Right renal pelvis (tissue), 4 donors: ENCODE measurements at places on chromosomes 1 and 21.

GRCh38 chr21:32611471-32611997 is 643 bp downstream of the CFAP298 start:
- no peak for DNase-seq

- no peak for DNase-seq
Observed at GRCh38 chr1:244665771-244666217, 12.9 kb downstream of the DESI2 start.

- no peak for DNase-seq
Observed at GRCh38 chr1:153961421-153961820, 1.9 kb downstream of the SLC39A1 start.

- no peak for DNase-seq
Observed at GRCh38 chr21:35367553-35367952, 318.5 kb upstream of the RUNX1 start.

DNA sequence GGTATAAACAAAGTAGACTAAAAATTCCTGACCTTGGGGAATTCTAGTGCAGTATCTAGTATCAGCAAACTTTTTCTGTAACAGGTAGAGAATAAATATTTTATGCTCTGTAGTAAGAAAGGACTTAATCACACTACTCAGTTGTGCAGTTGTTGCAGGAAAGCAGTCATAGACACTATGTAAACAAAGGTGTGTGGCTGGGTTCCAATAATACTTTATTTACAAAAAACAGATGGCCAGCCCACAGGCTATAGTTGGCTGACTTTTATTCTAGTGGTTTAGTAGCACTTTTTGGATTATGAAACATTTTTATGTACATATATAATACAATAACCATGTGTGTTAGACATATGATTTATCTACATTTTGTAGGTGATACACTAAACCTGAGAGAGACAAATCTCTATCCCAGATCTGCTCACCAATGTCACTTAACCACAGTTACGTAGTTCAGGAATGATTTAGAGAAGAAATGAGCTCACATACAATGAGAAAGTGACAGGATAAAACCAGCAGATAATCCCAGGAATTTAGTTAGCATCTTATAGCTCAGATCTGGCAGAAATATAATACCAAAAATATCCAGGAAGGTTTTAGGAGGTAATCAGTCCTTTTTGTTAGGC is 56.1 kb downstream of the MIER1 start:
- DNase-seq, result no peak

DNA sequence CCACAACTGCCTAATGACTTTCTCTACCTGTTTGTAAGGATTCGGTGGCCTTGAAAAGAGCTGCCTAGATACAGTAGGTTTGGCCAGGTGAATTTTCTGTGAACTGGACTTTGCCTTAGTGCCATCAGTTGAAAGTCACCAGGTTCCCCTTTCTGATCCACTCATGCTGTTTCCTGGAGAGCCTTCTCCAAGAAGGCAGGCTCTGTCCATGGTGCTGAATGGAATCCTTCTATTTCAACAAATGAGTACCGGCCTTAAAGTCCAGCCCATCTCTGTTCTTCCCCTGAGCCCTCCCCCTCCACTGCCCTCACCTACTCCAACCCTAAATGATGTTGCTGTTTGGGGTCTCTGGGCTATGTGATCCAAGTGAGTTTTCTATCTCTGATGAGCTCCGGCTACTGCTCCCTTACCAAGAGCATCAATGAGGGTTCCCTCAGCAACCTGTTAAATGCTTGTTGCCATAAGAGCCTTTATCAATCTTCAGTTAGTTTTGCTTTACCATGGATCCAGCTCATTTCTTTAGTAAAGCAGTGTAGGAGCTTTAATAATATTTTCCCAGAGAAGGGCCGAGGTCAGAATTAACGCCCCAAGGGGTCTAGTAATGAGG is 500.4 kb downstream of the PTPRU start:
- DNase-seq, result peak; percentile 69

DNA sequence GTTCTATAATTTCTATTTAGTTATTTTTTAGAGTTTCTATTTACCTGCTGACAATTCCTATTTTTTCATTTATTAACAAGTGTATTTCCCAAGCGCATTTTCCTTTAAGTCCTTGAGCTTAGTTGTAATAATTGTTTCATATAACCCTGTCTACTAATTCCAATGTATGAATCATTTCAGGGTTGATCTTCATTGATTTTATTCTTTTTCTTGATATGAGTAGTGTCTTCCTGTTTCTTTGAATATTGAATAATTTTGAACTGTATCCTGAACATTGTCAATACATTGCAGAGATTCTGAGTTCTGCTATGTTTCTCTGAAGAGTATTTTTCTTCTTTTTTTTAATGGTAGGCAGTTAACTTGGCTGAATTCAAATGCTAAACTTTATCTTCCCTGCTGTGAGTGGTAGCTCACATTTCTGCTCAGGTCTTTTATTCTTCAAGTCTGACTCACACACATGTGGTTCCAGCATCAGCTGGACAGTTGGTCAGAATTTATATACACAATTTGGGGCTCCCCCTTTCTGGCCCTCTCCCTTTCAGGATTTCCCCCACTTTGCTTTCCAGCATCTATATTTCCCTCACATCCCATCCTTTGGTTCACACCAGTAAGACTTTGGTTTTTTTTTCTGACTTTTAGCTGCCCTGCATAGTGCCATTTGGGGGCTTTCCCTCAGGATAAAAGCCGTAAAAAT is 54.4 kb upstream of the WDR26 start:
- no peak for DNase-seq

DNA sequence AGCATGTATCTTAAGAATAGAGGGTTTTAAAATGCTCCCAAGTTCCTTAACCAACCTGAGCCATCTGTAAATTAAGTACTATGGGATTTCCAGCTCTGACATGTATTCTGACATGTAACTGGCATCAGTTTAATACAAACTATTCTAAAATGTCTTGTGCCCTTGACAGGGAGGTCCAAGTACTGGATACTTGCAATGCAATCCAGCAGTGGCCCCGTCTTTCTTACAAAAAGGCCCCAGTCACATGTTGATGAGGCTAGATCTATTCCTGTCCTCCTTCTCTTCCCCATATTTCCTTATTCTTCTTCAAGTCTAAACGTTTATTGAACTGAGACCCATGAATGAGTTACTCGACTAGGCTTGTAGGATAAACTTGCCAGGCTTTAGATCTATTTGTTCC is 46.4 kb downstream of the MRPL39 start:
- DNase-seq, result no peak

GRCh38 chr1:193270996-193271395 is 84.6 kb upstream of the B3GALT2 start:
- DNase-seq, result no peak

- no peak for DNase-seq
Observed at GRCh38 chr1:193326296-193326695, 139.9 kb upstream of the B3GALT2 start.

- DNase-seq, result no peak
Observed at GRCh38 chr1:28860332-28861073, 48.5 kb downstream of the OPRD1 start.

DNA sequence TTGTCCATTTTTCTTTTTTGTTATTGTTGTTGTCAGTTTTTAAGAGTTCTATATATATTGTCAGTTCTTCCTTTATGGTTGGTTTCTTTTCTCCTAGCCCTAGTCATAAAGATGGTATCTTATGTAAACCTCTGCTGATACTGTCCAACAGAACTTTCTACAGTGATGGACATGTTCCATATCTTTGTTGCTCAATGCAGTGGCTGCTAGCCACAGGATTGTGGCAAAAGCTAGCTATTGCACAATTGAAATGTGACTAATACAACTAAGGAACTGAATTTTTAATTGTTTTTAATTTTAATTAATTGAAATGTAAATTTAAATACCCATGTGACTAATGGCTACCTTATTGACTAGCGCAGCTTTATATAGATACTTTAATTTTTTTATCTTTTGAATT is 411.8 kb upstream of the PTBP2 start:
- no peak for DNase-seq

GRCh38 chr1:67332653-67333529 is 25.2 kb downstream of the IL12RB2 start:
- DNase-seq, result no peak

GRCh38 chr1:58434181-58434580 is 112.3 kb downstream of the OMA1 start:
- no peak for DNase-seq

DNA sequence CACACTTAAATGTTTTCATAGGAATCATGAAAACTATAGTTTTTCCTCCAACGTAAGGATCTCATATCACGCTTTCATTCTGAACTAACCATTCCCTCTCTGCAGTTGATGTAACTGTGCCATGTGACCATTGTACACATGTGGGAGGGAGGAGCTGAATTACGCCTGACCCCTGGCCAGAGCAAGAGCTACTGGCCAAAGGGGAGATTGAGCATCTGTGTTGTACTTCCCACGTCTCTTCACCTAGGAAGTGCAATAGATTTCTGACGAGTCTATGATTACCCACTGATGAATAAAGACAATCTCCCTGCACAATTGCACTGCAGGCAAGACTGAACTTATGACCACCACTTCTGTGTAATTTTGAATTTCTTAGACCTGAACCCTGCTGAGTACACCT is 24.0 kb downstream of the PTPRC start:
- DNase-seq, result no peak

DNA sequence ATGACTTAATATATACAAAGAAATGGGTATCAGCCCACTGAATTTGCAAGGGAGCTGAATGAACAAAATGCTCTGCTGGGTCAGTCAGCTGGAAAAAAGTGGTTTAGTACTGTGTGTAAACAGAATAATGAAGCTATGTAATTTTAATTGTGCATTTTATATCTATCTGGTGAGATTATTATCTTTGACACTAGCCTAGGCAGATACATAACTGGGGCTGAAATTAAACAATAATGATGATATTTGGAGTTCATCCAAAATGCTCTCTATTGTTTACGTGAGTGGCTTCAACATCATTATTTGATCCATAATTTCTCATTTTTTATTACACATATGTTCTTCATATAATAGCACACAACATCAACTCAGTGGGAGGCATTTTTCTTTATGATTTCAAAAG is 208.5 kb upstream of the SNX7 start:
- no peak for DNase-seq

- no peak for DNase-seq
Observed at GRCh38 chr1:106755682-106756406, 300.6 kb upstream of the PRMT6 start.

- DNase-seq, result no peak
Observed at GRCh38 chr1:199202331-199202730, 563.5 kb downstream of the PTPRC start.

DNA sequence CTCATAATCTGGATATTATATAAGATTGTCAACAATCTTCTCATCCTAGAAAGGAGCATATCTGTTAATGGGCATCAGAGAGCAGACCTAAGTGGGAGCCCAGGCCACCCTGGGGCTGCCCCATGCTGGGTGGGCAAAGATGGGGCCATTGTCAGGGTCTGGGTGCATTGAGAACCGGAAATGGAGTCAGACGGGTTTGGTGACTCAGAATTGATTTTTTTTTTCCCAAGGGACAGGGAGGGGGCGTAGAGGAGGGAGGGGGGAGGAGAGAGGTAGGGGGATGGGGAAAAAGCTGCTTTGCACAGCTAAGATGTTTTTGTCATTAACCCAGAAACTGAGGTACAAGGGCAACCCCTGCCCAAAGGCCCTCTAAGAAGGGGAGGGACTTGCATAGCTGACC is 1.3 kb downstream of the ATXN7L2 start:
- no peak for DNase-seq

DNA sequence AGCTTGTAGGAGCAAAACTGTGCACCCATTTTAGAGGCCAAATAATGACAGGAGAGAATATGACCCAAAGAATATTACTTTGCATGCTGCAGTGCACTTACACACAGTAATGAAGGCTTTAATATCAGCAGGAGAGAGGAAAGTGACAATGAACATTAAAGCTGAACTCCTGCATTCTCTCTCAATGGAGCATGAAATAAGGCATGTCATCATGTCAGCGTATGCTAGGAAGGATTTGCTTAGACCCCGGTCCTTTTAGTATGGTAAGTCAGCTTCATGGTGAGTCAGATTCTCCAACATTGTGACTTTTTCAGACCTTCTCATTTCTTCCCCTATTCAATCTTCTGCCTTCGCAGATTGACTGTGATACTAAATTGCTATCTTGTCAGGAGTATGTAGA is 210.7 kb upstream of the TMPRSS15 start:
- no peak for DNase-seq

DNA sequence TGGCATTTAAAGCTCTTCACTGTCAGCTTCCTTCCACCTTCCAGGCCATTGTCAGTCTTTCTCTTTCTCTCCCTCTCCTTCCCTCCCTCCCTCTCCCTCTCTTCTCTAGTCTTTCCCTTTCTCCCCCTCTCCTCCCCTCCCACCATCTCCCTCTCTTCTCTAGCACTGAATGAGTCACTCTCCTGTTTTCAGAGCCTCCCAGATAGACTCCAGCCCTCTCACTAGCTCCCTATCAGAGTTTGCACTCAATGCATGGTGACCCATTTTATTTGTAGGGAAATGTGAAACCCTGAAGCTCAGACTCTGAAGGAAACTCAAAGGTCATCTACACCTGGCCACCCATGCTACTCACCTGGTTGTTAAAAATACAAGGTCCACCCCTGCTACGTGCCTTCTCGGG is 4.4 kb upstream of the MATN1 start:
- DNase-seq, result no peak

GRCh38 chr21:35521293-35521692 is 472.2 kb upstream of the RUNX1 start:
- DNase-seq, result no peak

GRCh38 chr1:205210756-205211168 is 740 bp downstream of the DSTYK start:
- no peak for DNase-seq

DNA sequence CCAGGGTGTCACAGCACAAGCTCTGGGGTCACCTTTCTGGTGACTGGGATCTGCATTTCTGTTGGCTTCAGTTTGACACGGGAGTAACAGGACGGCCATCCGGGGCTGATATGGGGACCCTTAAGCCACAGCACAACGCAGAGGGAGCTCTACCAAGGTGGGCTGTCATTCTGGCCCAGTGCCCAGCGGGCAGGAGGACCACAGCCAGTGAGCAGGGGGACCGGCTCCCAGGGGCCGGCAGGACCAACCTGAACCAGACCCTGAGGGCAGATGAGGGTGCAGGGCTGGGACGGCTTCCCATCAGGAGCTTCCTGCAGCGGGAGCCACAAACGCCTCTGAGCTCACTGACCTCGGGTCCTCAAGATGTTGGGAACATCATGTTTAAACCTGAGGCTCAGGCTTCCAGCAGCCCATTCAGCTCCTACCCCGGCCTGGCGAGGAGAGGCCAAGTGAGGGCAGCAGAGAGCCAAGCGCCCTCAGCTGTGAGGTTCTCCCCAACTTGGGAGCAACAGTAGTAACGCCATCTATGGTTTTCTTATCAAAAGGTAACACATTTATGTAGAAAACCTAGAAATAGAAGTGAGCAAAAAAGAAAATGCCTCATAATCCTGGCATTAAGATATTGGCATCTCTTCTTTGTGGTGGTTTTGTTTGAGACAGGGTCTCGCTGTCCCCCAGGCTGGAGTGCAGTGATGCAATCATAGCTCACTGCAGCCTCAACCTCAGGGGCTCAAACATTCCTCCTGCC is 26.8 kb downstream of the TMEM201 start:
- no peak for DNase-seq
